ENCODE measurements at places on chromosomes 4 and X.
A peak's percentile ranks its signal among the peaks of the same experiment; 100 is the strongest.

DNA sequence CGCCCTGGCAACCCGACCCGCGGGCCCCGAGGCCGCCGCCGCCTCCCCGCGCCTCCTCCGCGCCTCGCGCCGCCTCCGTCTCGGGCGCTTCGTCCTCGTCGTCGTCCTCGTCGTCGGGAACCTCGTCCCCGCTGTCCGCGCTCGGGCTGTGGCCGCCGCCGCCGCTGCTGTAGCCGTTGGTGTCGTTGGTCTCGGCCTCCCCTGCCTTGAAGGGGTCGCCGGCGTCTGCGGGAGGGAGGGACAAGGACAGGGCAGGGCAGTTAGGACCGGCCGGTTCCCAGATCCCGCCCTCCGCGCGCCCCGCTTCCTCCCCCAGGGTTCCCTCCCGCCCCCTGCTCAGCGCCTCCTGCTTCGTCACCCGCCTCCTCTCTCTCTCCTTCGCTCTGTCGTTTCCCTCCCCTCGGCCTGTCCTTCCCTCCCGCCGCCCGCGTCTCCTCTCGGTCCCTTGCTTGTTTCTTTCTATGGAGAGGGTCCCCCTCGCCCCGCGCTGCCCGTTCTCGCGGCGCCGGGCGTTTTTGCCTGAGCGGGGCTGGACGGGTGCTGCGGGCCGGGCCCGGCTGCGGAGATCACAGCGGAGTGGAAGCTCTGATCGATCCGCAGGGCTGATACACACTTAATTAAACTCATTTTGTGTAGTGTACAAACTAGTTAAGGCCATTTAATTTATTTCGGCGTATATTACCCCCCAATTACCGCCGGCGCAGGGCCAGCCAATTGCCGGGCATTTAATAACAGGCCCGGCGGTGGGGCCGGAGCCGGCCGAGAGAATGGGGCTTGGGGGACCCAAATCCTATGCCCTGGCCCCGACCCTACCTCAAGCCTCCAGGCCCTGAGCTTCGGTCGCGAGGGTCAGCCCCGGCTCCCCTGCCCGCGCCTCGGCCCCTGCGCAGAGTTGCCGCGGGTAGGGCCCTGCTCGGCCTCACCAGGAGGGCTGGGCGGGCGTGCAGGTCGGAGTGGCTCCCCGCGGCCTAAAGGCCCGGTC is 2.4 kb downstream of the NKX1-1 start:
- H3K27me3 ChIP-seq, result peaks cover 27% of the 10 kb centered on the region
- no peak overlapping the region for H3K27ac ChIP-seq
- no peak overlapping the region for H3K4me3 ChIP-seq
- DNase-seq, result no peak
- H3K4me1 ChIP-seq, result no peaks in the 10 kb centered on the region
- peaks cover 8% of the 10 kb centered on the region for H3K36me3 ChIP-seq

DNA sequence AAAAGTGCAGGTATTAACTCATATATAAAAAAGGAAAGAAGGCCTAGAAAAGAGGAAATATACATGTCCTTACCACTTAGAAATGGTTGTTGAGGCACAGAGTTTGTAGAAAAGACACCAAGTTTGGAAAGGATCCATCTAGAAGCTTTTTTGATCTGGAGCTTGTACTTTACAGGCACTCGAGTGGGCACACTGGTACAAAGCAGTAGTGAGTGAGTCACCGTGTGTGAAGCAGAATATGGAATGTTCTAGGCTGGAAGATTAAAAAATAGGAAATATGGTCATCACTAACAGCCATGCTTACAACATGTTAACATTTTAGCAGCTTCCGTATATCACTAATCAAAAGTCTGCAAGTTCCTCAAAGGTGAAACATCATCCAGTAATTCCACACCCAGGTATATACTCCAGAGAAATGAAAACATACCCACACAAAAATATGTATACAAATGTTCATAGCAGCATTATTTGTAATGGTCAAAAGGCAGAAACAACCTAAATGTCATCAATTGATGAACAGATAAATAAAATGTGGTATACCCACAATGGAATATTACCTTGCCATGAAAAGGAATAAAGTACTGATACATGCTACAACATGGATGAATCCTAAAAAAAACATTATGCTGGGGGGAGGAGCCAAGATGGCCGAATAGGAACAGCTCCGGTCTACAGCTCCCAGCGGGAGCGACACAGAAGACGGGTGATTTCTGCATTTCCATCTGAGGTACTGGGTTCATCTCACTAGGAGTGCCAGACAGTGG is 69.5 kb downstream of the FRYL start:
- H3K4me1 ChIP-seq, result peaks cover 15% of the 10 kb centered on the region
- no peak overlapping the region for H3K4me3 ChIP-seq
- no peak for DNase-seq
- no peaks in the 10 kb centered on the region for H3K27me3 ChIP-seq
- peaks cover 42% of the 10 kb centered on the region for H3K36me3 ChIP-seq

DNA sequence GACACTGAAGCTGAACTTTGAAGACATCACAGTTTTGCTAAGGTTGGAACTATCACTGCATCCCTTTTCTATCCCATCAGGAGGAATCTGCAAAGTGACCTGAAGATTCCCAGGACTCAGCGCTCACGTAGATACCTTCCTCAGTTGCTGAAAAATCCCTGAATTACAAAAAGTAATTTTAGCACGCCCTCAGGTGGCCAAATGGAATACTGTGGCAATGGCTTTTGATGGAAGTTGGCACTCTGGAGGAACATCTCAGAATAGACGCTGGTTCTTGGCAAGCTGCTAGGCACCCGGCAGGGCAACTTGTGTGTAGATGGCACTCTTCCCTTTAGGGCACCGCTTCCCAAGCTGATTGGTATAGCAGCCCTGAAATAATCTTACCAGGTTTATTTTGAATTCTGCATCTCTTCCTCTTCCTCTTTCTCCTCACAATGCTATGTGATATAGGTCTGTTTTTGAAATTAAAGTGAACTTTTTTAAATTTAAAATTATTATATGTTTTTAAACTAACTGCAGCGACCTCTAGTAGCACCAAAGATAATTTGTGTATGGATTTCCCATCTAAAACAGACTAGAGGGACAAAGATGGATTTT is 16.3 kb upstream of the ESX1 start:
- H3K27ac ChIP-seq, result no peak overlapping the region
- no peak overlapping the region for H3K4me3 ChIP-seq
- peaks cover 3% of the 10 kb centered on the region for H3K4me1 ChIP-seq
- DNase-seq, result no peak

GRCh38 chr4:113962016-113962347 is 17.5 kb downstream of the ARSJ start:
- H3K4me1 ChIP-seq, result no peaks in the 10 kb centered on the region
- no peak for DNase-seq
- no peaks in the 10 kb centered on the region for H3K36me3 ChIP-seq
- no peak overlapping the region for H3K27ac ChIP-seq
- peaks cover 14% of the 10 kb centered on the region for H3K27me3 ChIP-seq
- H3K4me3 ChIP-seq, result no peak overlapping the region

GRCh38 chr4:108048157-108048556 is 58.5 kb downstream of the HADH start:
- no peak overlapping the region for H3K4me3 ChIP-seq
- H3K27ac ChIP-seq, result peak overlapping the region; percentile 15
- peaks cover 50% of the 10 kb centered on the region for H3K36me3 ChIP-seq

Data from activated T-helper 2 cell treated with anti-CD3 and anti-CD28 coated beads, Interferon-gamma antibody, Interleukin-2, Interleukin-4, amounts not matched to agents 10 μg/mL and 5 μg/mL and 100 μg/mL, durations not matched to agents 14 hours and 24 hours and 36 hours (primary cell).